ENCODE measurements at places on chromosomes 12 and 14.
A peak's percentile ranks its signal among the peaks of the same experiment; 100 is the strongest.

- no peak for DNase-seq
Measured at GRCh38 chr14:35338731-35339405, 46.7 kb downstream of the PSMA6 start.

DNA sequence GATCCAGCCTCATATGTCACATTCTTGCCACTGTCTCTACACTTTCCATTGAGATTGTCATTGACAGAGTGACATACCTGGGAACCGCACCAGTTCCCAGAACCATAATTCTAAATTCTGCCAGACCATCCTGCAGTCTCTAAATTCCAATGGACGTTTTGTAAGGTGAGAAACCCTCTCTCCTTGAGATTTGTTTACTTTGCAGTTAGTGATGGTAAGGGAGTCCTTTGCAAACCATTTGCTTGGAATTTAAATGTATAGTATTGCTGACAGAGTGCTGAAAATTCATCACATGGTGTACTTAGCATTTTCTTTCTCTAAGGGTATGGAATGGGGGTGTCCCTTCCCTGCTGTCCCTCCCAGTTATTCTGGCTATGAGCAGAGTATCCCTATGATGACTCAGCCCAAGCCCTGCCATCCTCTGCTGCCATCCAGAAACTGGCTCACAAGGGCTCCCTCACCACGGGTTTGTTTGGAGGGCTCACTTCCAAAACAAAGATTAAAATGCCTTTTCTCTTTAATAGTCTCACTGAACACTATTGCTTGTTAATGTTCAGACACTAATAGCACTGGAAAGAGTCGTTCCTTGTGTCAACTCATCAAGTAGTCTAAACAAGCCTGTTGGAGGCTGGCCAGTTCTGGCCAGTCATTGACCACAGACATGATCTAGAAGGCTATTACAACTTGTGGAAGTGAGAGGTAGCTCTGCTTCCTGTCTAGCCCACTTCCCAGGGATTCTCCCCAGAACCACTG, 129.0 kb upstream of the HMGA2 start:
- DNase-seq = no peak

DNA sequence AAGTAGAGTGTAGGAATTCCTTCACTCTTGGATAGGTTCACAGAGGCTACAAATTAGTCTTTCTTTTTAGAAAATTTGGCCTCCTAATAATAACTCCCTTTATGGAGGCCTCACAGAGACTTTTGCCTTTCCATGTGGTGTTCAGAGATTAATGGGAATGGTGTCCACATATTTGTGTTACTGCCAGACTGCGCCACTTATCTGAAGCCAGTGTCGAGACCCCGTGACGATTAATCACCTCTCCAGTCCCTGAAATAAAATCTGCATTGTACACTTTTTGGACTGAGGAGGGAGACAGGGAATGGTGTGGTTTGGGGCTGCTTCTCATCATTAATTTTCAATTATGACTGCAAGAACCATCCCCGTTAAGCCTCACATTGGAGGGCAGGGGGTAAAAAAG, 980.5 kb downstream of the FLRT2 start:
- no peak for DNase-seq

DNA sequence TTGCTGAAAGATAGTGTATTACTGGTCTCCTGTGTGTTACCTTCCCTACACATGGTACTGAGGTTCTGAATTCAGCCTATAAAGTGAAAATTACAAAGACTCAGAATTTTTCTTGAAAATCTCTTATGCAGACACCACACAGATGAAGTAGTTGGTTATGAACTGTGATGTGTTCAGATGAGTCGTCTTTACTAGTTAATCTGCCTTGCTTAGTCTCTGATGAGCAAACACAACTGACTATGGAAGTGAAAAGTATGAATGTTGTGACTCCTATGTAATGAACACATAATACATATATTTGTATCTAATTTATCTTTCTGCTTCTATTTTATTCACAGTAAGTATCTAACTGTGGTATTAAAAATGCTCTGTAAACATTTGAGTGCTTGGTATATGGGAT, 4.7 kb downstream of the MTERF2 start:
- DNase-seq = no peak

DNA sequence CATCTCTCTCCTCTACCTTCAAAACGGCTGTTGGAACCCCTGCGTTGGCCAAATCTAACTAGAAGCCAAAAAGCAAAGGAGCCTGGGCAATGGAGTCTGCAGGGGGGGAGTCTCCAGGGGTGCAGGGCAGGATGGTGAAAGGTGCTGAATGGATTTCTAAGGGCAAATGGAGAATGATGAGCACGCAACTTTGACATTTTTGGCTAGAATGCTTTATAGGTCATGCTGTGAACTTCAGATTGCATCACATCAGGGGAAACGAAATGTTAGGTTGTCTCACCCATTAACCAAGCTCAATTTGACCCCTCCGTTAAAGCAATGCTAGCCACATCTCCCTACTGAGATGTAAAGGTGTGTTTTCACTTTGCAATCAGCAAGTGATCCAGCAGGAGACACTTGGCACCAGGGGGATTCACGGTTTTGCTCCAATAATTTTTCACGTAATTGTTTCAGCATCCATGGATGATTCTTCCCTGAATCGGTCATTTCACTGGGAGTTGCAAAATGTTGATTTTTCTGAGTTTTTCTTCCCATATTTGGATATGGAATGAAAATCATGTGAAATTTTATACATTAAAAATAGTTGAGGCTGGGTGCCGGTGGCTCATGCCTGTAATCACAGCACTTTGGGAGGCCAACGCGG, 78.0 kb upstream of the MDM1 start:
- no peak for DNase-seq

- no peak for DNase-seq
Measured at GRCh38 chr14:64412237-64412636, 24.1 kb downstream of the MTHFD1 start.

- peak; percentile 85 for DNase-seq
Measured at GRCh38 chr14:93619176-93619793, 169.0 kb downstream of the PRIMA1 start.

Data from NCI-H1694 (cell line).